ENCODE measurements at places on chromosomes 4 and X. TPM values are rescaled to one million over a fixed set of nuclear protein-coding genes. Genes with fewer than 3 reads are reported as not detected.

DNA sequence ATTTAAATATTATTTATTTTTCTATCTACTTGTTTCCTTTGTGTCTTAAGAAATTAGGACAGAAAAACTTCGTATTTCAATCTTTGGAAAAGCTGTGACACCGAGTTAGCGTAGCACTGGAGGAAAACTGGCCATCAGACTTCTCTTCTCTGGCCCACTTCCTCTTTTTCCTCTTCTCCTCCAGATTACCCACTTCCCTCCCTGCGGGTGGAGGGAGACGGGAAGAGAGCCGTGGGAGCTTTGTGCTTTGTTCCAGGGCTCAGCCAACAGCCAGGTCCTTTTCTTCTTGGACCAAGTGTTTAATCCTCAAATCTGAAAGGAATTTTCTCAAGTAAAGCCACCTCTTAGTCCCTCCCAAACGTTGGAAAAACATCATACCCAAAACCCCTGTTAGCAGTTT, 29.7 kb downstream of the OFD1 start:
- no peak for DNase-seq

DNA sequence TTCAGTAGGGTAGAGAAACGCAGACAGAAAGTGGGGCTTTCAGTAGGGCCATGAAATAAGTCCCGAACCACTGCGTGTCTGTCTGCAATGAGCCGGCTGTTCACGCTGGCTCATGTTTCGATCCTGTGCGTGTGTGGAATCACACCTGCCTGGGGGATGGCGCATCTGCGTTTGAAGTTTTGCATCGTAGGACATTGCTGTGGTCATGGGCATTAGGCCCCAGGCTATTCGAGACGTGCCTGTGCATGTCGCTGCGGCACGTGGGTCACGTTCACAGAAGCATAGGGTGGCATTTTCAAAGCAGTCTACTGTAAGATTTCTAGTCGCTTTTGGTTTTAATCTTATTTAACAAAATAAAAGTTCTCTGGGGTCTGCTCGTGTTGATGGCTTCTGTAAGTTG, 25.5 kb upstream of the HGFAC start:
- no peak for DNase-seq

GRCh38 chr4:141571362-141571761, 65.0 kb upstream of the IL15 start:
- no peak for DNase-seq

The CACNA1F gene
- 0.21 TPM for total RNA-seq

The MUC7 gene
- total RNA-seq, result not detected

The PAGE1 gene
- total RNA-seq, result not detected

DNA sequence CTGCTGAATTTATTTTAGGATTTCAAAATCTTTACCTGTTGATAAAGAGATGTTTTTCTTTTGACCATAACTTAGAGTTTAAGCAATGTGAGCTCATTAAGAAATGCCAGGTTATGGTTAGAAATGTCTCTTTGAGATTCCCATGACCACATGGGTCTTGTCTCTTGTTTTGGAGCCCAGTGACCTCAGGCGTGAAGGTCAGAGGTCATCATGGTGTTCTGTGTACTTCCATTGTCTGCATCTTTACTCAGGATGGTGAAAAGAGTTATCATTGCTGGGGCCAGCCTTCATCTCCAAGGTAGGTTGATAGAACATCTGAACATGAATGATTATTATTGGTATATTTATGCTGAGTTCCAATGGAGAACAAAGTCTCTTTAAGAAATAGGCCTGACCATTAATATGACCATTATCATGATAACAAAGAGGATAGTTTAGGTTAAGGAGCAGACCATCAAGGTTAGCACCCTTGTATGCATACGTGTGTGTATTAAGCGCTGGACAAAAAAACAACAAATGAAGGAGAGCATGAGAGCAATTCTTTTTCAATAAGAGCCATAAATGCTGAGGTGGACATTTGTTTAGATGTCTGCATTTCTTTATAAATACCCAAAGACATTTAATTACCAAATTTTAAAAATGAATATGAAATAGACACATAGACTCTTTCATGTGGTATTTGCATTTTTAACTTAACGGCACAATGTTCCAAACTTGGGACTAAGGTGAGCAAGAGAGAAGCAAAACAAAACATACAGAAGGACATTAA, 120.6 kb upstream of the PAQR3 start:
- DNase-seq, result no peak

GRCh38 chr4:56007154-56007553, 58.4 kb downstream of the CEP135 start:
- no peak for DNase-seq

GRCh38 chr4:37970702-37971101, 10.5 kb downstream of the PTTG2 start:
- peak; percentile 78 for DNase-seq

GRCh38 chr4:189092581-189092980, 848.1 kb upstream of the FRG1 start:
- DNase-seq, result no peak

DNA sequence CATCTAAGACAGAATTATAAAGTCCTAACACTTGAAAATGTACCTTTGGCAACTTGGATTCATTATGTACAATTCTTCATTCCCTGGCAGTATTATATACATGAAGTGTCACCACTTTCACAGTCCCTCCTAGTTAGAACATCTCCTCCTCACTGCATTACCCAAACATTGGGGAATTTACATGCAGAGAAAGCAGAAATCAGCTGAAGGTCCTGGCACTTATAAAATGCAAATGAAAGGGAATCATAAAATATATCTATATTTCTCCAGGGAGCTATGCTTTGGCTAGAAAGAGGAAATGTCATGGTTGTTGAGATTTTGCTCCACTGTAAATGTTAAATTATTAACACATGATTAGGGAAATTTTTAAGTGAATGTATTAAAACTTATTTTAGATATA, 835.6 kb upstream of the SLIT2 start:
- DNase-seq, result no peak

DNA sequence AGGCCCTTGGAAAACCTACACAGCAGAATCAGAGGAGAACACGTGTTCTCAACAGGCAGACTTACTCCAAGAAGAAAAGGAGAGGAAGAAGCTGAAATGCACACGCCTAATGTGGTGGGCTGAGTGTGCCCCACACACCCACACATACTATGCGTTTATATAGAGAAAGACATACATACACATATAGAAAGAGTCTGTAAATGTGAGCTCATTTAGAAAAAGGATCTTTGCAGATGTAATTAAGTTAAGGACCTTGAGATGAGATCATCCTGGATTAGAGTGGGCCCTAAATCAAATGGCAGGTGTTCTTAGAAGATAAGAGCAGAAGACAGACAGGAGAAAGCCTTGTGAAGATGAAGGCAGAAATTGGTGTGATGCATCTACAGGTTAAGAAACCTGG, 87.2 kb upstream of the KLF3 start:
- DNase-seq, result no peak

- DNase-seq, result no peak
These were observed 127.6 kb downstream of the LDB2 start for GRCh38 chr4:16770710-16771285.

GRCh38 chr4:158079661-158080060, 93.2 kb downstream of the GASK1B start:
- DNase-seq, result no peak

The HEPH gene
- 40.7 TPM for total RNA-seq

The SLC10A6 gene
- 1.4 TPM for total RNA-seq

DNA sequence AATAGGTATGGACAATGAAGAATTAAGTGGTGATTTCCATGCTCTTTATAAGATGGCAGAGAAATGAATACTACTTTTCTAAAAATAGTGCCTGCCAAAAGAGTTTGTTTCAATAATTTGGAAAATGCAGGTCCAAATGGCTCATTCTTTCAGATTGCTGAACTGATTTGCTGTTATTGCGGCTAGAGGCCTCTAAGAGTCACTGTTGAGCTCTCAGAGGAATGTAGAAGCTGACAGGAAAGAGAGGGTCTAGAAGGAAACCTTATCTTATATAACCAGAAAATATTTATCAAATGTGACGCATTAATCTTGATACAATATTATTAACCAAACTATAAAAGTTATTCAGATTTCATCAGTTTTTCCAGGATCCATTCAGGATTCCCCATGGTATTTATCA, 65.7 kb upstream of the PAGE1 start:
- DNase-seq, result no peak

DNA sequence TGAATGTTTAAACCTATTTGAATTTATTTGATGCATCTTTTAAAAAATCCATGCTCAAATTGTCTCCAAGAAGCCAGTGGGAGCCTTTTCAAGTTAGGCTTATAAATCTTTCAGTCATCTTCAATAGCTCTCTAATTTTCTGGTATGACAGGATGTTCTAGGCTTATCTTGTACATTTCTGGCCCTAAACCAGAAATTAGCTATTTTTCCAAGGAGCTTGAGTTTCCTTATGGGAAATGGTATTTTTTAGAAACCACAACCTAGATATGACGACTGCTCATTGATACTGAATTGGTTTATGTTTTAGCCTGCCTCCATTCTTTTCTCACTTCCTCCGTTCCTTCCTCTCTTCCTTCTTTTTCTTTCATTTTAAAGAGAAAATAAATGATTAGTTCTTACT, 172.3 kb downstream of the SPRY1 start:
- no peak for DNase-seq

GRCh38 chr4:158933236-158933635, 164.4 kb downstream of the FNIP2 start:
- no peak for DNase-seq

The GAGE12J gene
- total RNA-seq, result not detected

- no peak for DNase-seq
These were observed 775.3 kb upstream of the HS3ST1 start for GRCh38 chr4:12203945-12204344.

The LRP2BP gene
- 1.7 TPM for total RNA-seq

- DNase-seq, result no peak
These were observed 273.7 kb upstream of the NOCT start for GRCh38 chr4:138741766-138742377.

The RHOXF2B gene
- total RNA-seq, result not detected

DNA sequence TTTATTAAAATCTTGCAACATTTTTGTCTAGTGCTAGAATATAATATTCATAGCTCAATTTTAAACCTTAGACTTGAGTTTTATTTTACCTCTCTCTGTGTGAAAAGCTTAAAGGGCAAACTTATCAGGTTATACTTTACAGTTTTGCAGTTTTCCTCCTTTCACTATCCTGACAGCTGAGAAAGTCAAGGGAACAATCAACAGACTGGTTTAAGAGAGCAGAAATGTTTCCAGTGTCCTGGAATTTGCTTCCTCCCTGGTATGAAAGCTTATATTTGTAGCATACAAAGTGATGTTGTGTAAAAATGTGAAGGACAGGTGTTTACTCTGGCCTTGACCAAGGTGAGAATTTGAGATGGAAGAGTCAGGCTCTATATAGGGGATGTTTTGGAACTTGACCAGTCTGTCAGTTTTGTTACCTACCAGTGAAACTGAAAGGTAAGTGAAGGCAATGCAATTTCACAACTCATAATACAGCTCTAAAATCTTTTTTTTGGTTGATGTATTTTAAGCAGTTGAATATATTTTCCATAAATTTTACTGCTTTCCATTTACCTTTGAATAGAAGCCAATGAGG, 64.6 kb downstream of the FHIP1A start:
- no peak for DNase-seq

GRCh38 chr4:54077812-54078211, 13.4 kb upstream of the CHIC2 start:
- DNase-seq, result no peak

DNA sequence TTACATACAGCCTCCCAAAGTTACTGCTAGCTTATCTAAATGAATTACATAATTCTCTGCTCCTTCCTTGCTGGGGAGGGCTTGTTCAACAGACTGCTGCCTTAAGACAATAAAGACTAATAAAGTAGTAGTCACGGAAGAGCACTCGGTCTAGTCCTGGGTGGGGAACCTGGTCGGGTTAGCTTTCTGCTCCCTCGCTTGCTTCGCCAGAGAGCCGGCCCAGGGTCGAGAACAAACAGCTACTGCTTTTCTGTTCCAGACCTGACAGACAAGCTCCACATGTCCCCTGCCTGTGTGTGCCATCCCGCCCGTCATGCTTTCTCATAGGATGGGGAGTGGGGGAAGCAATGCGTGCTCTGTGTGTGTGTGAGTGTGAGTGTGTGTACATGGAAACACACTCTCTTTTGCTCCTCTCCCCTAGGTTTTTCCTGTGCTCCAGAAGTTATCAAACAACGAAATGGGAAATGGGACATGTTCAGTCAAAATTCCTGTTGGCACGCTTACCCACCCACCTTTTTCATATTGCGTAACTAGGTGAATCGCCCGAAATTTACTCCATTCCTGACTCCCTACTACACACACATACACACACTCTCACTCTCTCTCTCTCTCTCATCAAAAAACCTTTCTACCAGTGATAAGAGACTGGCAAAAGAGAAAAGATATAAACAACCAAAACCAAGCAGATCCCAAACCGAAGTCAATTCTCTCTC, 1.3 kb downstream of the NPY1R start:
- DNase-seq, result no peak

The DOK7 gene
- 21.5 TPM for total RNA-seq

- no peak for DNase-seq
These were observed at the start of the genes CT45A10 and SAGE1 for GRCh38 chrX:135893294-135893817. CT45A10 (minus strand) TSS chrX:135893444; CDS start chrX:135885344, 8,100 bp downstream. SAGE1 (plus strand) TSS chrX:135893716; CDS start chrX:135896243, 2,527 bp downstream.

DNA sequence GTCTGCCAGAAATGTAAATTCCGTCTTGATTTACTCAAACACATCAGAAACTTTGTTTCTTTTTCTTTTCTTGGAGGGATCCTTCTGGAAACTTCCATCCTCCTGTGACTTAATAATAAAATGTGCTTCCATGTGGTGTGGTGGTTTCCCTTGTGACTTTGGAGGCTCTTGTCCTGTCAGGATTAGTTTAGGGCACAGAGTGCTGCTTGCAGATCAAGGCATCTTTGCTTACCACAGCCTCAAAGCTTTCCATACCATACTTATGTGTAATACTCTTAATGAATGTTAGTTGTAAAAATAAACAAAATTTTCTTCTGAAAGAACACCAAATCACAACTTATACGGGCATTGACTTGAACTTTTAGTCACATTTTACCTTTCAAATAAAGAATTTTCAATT, 27.4 kb downstream of the GBA3 start:
- no peak for DNase-seq

- no peak for DNase-seq
These were observed 128.1 kb upstream of the HPF1 start for GRCh38 chr4:169885893-169886292.

- DNase-seq, result no peak
These were observed 196.6 kb downstream of the ASB9 start for GRCh38 chrX:15073313-15073712.

The SORCS2 gene
- total RNA-seq, result 2.6 TPM

GRCh38 chr4:13218326-13218958, 265.7 kb downstream of the RAB28 start:
- DNase-seq, result no peak

The GEMIN8 gene
- total RNA-seq, result 8.7 TPM

- no peak for DNase-seq
These were observed 49.5 kb downstream of the TSPAN7 start for GRCh38 chrX:38610849-38611248.
